ENCODE measurements at places on chromosomes 1 and 21.

DNA sequence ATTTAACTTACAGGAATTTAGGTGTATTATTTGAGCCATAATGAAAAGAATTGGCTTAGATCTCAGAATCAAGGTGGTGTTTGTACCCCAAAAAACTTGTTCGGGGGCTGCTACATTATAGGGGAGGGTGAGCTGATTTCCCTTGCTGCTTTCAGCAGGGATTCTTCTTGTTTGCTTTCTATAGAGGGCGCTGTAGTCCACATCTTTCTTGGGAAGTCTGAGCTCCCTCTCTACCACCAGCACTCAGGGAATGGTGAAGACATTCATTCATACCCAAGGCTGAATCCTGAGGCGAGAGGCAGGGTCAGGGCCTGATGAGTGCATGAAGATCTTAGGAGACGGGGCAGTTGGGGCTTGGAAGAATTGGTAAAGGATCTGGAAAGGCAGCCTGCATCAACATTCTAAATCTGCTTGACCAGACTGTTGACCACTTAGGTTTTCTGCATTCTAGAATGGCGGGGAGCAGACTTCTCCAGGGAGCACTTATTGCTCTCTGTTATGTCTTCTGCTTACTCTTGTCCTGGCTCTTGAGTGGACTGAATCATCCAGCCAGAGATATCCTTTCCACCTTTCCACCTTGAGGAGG, 18.9 kb downstream of the SPATA46 start:
- DNase-seq = no peak

DNA sequence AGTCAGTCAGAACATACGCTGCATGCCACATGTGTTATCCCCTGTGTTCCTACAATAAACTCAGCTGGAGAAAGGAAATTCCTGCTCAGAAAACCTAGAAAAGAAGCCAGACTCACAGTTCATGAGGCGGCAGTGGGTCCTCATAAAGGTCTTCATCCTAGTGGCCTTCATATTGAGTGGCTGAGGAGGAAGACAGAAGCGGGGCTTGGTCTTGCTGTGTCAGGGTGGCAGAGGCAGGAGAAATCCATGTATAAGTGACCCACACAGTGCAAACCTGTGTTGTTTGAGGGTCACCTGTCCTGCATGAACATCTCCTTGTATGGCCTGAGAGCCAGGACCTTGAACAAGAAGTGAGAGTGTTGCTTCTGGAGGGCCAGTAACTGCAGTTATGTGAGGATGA, 4.0 kb upstream of the WNT3A start:
- no peak for DNase-seq

DNA sequence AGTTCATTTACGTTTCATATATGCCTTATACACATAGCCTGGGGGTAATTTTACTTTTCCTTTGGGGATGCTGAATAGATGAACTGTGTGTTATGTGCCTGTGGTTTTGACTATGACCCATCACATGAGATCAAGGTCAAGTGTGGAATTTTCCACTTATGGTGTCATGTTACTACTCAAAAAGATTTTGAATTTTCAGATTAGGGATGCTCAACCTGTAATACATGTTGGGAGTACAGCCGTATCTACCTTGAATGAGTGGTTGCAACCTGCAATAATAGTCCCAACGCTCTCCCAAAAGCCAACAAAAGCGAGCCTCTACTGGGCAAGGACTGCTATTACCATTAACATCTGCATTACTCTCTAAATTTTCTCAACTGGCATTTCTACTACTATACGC, 68.5 kb upstream of the SDC3 start:
- DNase-seq = no peak

DNA sequence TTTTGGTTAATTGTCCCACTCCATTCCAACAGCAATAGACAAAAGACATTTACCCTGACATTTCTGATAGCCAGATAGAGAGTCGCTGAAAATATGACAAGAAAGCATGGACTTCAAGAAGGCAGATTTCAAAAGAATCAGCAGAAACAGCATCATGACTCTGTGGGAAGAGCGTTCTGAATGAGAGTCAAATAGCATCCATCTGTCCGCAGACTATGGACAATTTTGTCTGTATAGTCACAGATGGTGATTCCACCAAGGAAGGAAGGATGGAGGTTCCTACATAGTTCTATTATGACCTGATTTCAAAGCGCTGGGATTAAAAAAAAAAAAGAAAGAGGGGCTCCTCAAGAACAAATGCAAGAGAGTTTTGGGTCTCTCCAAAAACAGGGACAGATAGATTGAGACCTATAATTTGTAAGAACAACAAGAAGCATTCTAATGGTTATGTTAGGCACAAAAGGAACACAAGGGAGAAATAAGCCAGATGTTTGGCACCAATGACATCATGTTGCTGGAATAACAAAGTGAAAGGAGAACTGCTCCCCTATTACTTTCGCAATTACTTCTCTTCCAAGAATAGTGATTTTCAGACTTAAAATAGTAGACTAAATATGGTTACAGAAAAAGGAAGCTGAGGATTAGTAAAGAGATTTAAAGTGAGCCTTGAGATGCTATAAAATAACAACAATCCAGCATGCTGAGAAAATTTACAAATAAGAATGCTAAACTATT, 28.5 kb downstream of the NIBAN1 start:
- DNase-seq = no peak

- no peak for DNase-seq
These were observed 81.3 kb downstream of the GRIK3 start for GRCh38 chr1:36953061-36953460.

DNA sequence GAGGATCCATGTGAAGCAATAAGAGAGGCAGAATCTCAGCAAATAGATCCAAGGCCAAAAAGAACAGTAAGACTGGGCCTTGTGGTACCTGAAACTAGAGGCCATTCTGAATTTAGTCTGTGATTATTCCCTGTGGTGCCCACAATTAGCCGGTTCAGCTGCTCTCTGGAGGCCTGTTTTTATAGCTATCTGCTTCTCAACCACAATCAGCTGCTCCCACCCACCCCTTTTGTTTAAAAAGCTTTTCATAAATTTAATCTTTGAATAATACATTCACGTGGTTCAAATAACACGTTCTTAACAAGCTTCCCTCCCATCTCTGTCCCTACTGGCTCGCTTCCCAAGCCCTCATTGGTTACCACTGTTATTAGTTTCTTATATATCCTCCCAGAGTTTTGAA, 18.0 kb downstream of the UBE2T start:
- DNase-seq = no peak

DNA sequence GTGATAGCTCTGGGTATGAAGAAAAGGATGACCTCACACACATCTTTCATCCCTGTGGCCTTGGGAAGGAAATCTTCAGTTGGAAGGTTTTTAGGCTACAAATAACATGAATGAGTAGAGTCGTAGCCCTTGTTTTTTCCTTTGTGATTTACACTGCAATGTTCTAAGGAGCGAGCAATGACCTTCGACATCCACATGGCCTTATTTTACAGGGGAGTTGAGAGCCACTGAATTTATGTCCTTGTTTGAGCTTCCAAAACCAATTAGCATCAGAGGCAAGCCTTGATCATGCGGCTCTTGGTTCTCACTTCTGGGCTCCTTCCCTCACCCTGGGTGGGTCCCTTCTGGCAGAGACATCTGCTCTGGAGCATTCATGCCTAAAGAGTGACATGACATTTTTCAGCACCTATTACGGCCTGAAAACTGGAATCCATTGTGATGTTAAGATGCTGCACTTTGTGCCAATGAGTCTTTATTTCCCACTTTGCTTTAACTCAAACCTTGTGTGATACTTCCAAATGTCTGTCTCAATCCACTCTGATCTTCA, 70.5 kb upstream of the RUNX1 start:
- DNase-seq = no peak

DNA sequence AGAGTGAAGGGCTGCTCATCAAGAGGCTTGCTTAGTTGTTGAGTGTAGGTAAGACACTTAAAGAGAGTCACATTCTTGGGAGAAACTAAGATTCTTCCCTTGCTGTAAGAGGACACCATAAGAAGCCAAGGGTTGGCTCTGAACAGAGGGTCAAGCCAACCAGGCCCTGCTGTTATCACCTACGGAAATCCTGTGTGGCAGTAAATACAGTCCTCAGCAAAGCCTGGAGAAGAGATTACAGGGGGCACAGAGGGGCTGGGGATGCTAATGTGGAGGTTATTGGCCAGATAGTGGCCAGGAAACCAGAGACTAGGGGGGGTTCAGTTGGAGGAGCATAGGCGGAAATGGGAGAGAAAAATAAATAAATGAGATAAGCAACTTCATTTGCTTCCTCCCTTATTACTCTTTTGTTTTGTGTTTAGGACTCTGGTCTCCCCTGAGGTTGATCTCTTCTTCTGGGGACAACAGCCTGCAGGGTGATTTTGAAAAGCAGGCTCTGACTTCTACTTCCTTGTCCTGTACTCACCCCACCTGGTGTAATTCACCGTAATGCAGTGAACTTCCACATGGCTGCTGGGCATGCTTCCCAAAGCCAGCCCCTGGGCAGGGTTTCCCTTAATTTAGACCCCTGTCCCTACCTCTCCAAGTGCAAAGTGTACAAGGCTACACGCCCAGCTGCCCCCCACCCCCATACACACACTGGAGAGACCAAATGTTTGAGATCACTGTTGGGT, 40.9 kb downstream of the MTARC1 start:
- DNase-seq = no peak

DNA sequence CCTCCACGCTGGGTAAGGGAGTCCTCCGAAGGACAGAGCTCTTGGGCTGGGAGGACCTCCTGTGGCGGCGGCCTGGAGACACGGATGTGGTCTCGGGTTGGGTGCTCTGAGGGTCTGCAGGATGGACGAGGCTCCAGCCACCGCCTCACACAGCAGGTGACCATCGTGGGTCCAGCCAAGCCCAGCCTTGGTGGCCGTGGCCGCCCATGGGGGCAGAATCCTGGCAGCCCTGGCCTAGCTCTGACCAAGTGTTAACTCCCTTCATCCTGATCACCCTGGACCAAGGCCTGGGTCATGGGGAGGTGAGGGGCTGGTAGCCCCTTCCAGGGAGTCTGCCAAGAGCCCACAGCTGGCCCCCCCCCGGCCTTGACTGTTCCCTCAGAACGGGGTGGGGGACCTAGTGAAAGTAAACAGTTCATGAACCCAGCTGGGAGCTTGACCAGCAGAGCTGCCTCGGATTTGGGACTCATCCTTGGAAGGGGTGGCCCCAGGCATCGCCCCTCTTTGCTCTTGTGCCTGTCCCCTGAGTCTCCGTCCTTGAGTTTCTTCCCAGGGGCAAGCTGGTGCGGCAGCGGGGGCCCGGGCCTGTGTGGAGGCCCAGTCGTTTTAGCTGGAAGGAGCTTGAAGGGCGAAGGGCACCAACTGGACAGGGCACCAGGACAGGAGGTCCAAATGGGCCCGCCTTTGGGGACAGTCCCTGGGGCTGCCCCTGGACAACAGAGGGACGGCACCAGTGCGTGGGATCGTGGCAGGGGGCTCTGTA, 17.8 kb downstream of the ARHGEF16 start:
- no peak for DNase-seq
